ENCODE measurements at places on chromosomes 6 and 20.

DNA sequence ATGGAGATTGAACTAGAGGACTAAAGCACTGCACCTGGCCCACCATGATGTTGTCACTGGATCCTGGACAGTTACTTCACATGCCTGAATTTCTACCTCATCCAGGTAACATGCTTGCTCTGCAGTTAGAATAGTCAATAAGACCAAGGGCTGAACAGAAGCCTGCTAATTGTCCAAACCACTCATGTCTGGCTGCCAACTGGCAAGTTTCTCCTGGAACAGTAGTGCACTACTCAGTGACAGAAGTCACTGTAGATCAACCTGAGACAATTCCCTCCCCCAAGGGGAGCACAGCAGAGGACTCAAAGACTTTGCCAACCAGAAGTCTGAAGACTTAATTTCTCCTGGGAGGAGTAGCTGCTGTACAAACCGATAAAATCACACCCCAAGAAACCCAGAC lies 454.6 kb upstream of the MARCKS start:
- no peak for DNase-seq

GRCh38 chr6:135002229-135002844 lies 52.3 kb downstream of the HBS1L start:
- DNase-seq: peak; percentile 1

- DNase-seq: no peak
These were observed 47.1 kb downstream of the IGF2R start for GRCh38 chr6:160015778-160016684.

DNA sequence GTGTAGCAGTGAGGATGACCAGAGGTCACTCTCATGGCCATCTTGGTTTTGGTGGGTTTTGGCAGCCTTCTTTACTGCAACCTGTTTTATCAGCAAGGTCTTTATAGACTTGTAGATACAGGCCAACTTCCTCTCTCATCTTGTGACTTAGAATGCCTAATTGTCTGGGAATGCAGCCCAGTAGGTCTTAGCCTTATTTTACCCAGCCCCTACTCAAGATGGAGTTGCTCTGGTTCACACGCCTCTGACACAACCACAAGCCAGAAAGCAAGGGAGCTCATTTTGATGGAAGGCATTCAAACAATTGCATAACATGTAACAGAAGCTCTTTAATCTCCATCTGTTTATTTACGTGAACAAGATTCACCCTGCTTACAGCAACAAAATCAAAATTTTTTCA lies 492.0 kb upstream of the SULF2 start:
- DNase-seq: no peak

GRCh38 chr20:62596921-62597320 lies 45.4 kb upstream of the SLCO4A1 start:
- DNase-seq: no peak

DNA sequence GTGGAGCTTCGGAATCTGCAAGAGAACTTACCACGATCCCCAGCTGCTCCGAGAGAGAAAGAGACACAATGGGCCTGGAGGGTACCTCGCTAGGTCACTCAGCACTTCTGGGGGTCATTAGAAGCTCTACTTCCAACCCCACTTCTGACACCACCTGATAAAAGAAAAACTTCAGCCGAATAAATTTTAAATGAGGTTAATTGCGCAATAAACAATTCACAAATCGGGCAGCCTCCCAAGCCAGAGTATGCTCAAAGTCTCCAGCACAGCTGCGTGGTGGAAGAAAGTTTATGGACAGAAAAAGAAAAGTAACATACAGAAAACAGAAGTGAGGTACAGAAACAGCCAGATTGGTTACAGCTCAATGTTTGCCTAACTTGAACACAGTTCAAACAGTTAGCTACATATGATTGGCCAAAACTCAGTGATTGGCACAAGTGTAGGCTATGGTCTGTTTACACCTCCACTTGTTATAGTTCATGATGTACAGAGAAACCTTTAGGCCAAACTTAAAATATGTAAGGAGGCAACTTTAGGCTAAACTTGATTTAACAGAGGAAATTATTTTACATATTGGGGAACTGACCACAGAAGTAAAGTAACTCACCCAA lies 52.6 kb downstream of the COL11A2 start:
- DNase-seq: no peak

GRCh38 chr20:47606983-47607613 lies 105.4 kb downstream of the NCOA3 start:
- no peak for DNase-seq

GRCh38 chr6:75488033-75488432 lies 5.6 kb downstream of the FILIP1 start:
- no peak for DNase-seq

- no peak for DNase-seq
These were observed 28.4 kb downstream of the FBXO5 start for GRCh38 chr6:152954443-152954842.

GRCh38 chr20:40160097-40160550 lies 528.9 kb downstream of the MAFB start:
- peak; percentile 34 for DNase-seq

GRCh38 chr6:129498541-129498940 lies 211.4 kb downstream of the ARHGAP18 start:
- DNase-seq: no peak

GRCh38 chr6:31403283-31404060 lies at the start of gene MICA:
Gene MICA (plus strand): TSS chr6:31403595. CDS start chr6:31403633, 38 bp downstream.
- DNase-seq: peak; percentile 89

DNA sequence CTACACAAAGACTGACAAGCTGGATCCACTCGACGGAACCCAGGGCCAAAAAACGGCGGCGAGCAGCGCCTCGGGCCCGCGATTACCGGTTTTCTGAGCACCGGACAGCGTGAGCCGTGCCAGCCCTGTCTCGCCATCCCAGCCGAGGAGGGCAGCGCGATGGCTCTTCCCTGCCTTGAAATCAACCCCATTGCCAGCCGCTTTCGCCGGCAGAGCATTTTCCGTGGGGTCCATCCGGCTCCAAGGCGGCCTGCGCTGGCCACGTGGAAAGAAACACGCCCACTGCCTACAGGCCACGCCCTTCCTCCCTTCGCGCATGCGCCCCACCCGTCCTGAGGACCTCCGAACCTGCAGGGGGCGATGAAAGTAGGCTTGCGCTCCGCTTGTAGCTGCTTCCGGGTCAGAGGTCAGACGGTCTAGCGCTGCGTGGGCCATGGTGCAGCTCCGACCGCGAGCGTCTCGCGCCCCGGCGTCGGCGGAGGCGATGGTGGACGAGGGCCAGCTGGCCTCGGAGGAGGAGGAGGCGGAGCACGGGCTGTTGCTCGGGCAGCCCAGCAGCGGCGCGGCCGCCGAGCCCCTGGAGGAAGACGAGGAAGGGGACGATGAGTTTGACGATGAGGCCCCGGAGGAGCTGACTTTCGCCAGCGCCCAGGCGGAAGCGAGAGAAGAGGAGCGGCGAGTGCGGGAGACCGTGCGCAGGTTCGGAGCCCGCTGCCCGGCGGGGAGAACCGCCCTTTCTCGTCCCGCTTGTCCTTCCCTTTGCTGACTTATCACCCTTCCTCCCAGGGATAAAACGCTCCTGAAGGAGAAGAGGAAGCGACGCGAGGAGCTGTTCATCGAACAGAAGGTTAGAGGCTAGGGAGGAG lies at the start of gene NOL7:
NOL7 (plus strand) TSS at position 410 of the 866 bp plus-strand sequence; CDS start at position 434, 24 bp downstream.
- peak; percentile 97 for DNase-seq

GRCh38 chr6:38057994-38058393 lies 238.5 kb downstream of the ZFAND3 start:
- no peak for DNase-seq

GRCh38 chr20:4038047-4038459 lies 22.7 kb upstream of the RNF24 start:
- DNase-seq: no peak

DNA sequence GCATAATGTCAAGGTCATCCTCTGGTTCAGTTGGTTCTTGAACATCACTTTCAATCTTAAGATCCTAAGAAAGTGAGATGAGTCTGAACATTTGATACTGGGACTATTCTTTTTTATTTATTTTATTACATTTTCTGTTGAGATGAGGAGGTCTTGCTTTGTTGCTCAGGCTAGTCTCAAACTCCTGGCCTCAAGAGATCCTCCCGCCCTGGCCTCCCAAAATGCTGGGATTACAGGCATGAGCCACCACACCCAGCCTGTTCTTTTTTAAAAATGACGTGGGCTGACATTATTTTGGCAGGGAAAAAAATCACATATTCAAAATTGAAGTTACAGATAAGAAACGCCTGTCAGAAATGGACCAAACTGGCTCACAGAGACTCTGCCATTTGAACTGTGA lies 13.5 kb downstream of the EIF2S2 start:
- DNase-seq: no peak

GRCh38 chr6:12051861-12052368 lies 39.8 kb downstream of the HIVEP1 start:
- no peak for DNase-seq

DNA sequence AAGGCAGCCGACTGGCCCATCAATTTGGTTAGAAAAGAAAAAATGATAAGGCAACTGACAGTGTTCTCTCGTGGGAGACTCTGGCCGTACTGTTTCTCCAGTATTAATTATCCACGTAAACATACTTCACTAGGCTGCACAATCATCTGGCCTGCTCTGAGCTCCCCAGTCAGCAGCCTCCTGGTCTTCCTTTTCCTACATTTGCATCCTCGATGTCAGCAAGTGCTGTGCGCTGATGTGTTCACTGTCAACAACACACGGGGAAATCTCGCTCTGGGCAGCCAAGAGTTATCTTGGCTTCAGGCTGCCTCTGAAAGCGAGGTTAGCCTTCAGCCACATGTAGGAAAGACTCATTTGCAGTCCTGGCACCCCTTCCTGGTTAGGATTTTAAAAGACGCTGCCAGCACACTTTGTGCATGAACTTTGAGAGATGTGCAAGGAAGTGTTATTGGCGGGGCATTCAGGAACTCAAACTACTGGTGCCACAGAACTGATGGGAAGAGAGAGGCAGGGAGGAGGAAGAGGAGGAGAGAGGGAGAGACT lies 460.5 kb upstream of the ARID1B start:
- no peak for DNase-seq

DNA sequence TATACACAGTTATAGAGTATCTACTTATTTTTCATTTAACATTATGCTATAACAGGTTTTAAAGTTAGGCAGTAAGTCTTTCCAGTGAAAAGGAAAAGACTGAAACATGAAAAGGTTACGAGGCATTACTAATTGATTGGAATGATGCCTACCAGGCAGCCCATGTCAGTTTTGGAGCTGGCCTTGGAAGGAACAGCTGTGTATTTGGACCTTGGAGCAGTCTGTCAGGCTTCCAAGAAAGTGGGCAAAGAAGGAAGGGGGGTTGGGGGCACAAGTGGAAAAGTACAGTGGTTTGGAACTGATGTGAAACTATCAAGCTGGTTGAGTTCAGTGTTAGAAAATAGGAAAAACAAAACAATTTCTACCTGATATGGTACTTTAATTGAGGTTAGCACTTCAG lies 41.7 kb downstream of the SLC16A10 start:
- DNase-seq: peak; percentile 27

- no peak for DNase-seq
These were observed 8.2 kb downstream of the DYNLRB1 start for GRCh38 chr20:34524426-34524825.

DNA sequence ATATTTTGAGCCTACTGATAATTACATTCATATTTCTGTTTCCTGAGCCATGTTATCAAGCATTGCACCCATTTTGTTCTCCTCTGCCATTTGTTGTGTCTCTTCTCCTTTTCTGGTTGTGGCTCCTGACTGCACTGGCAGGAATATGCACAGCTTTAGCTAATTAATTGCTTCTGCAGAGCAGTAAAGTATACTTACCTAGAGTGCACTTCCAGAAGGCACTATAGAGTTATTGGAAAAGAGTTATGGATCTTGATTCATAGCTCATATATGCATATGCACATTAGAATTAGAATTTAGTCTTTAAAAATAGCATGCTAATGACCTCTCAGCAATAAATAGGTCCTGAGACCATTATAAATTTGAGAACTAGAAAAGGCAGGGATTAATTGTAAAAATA lies 262.6 kb downstream of the NKAIN2 start:
- DNase-seq: no peak

- no peak for DNase-seq
These were observed 623.9 kb downstream of the KIF16B start for GRCh38 chr20:15949391-15949790.

GRCh38 chr6:81940451-81940985 lies 188.0 kb upstream of the TENT5A start:
- DNase-seq: no peak

GRCh38 chr20:50856475-50857041 lies 61.7 kb downstream of the BCAS4 start:
- DNase-seq: no peak
